ENCODE measurements at places on chromosomes 12 and 14. TPM values are rescaled to one million over a fixed set of nuclear protein-coding genes. Genes with fewer than 3 reads are reported as not detected.

- H3K27ac ChIP-seq: no peak overlapping the region
- H3K4me3 ChIP-seq: no peak overlapping the region
- H3K4me1 ChIP-seq: peaks cover 47% of the 10 kb centered on the region
- DNase-seq: no peak
- no peaks in the 10 kb centered on the region for H3K27me3 ChIP-seq
- H3K36me3 ChIP-seq: no peaks in the 10 kb centered on the region
These were observed 87.4 kb upstream of the SLC38A2 start for GRCh38 chr12:46459861-46460545.

GRCh38 chr12:124389138-124389724 is 94.3 kb downstream of the RFLNA start:
- DNase-seq: no peak
- H3K36me3 ChIP-seq: no peaks in the 10 kb centered on the region
- peak overlapping the region; percentile 99 for H3K27ac ChIP-seq

Gene PRR4
- 19.8 TPM for polyA plus RNA-seq

DNA sequence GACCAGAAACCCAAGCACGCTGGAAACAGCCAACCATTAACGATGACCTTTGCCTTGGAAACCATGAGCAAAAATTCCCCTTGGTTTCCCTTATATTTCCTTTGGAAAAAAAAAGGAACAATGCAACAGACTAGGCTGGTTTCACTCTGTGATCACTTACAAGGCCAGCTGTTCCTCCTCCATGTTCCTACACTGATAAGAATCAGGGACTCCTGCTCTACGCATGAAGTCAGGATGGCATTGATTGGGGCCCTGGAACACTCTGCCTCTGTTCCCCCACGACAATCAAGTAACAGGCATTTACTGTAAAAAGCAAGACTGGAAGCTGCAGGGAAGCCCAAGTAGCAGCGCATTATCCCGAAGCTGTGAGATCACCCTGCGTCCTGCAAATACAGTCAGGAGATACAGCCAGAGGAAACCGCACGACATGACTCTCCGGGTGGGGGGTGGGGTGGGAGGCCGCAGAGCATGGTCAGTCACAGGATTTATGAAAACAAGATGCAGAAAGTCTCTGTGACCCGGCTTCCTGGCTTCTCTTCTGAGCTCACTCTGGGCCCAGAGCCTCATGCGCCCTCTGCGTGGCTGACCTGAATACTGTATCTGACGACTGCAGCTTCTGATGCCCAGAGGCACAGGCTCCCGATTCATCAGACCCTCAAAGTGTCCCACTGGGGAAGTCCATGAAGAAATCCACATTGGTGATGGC is 31.1 kb downstream of the SSH1 start:
- no peak overlapping the region for H3K4me3 ChIP-seq
- DNase-seq: peak; percentile 73
- H3K27me3 ChIP-seq: no peaks in the 10 kb centered on the region
- H3K36me3 ChIP-seq: no peaks in the 10 kb centered on the region
- H3K4me1 ChIP-seq: peaks cover 90% of the 10 kb centered on the region

DNA sequence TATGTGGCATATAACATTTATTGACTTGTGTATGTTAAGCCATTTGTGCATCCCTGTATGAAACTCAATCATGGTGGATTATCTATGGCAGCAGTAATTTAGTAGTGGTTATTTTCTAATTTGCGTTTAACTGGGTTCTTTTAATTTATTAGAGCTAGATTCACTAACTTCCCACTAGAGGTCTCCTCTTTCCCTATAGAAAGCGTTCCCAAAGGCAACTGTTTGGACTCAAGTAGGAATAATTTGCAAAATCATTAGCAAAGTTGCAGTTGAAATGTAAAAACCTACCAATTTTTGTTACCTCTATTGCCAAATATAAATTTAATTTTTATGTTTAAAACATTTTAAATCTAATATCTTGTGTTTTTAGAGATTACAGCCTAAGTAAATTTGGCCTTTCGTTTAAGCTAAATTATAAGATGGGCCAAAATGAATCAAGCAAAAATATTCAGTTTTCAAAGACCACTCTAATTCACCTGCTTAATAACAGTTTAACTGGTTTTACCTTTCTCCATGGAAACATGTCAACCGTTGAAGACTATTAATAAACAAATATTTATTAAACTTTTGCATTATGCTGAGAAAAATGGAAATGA is 6.0 kb downstream of the DMAC2L start:
- no peak for DNase-seq
- H3K27ac ChIP-seq: no peak overlapping the region
- no peaks in the 10 kb centered on the region for H3K27me3 ChIP-seq
- H3K4me3 ChIP-seq: no peak overlapping the region

DNA sequence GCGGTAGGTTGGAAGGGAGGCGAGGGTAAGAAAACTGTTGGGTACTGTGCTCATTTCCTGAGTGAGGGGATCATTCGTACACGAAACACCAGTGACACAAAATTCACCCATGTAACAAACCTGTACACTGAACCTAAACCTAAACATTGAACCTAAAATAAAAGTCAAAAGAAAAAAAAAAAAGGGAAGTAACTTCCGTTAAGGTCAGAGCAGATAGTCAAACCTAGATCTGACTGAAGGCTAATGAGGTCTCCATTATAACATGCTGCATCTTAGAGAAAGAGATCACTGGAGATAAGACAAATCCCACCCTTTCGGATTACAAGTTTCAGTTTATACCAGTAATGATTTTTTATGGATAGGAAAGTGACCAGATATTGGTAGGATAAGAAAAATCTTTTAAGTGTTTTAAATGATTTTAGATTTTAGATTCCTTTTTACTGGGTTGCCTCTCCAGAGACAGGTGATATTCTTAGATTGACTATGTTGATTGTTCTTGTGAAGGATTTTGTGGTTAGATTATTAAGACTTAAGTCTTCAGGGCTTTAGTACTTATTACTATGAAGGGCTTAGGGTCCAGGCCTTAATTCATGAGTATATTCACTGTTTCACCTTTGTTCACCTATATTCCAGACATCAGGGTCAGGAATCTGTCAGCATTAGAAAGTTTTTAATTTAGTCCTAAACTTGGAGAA is 11.2 kb upstream of the NCKAP1L start:
- H3K27me3 ChIP-seq: no peaks in the 10 kb centered on the region
- H3K27ac ChIP-seq: no peak overlapping the region
- DNase-seq: no peak
- no peaks in the 10 kb centered on the region for H3K4me1 ChIP-seq
- H3K36me3 ChIP-seq: no peaks in the 10 kb centered on the region

GRCh38 chr12:113598815-113599406 is 127.2 kb upstream of the LHX5 start:
- no peak overlapping the region for H3K4me3 ChIP-seq
- H3K27me3 ChIP-seq: no peaks in the 10 kb centered on the region
- H3K4me1 ChIP-seq: no peaks in the 10 kb centered on the region
- H3K36me3 ChIP-seq: no peaks in the 10 kb centered on the region
- H3K27ac ChIP-seq: no peak overlapping the region

GRCh38 chr12:2336409-2336829 is 283.6 kb downstream of the CACNA1C start:
- no peak overlapping the region for H3K4me3 ChIP-seq
- H3K27me3 ChIP-seq: no peaks in the 10 kb centered on the region
- no peaks in the 10 kb centered on the region for H3K36me3 ChIP-seq
- H3K4me1 ChIP-seq: peaks cover 4% of the 10 kb centered on the region

DNA sequence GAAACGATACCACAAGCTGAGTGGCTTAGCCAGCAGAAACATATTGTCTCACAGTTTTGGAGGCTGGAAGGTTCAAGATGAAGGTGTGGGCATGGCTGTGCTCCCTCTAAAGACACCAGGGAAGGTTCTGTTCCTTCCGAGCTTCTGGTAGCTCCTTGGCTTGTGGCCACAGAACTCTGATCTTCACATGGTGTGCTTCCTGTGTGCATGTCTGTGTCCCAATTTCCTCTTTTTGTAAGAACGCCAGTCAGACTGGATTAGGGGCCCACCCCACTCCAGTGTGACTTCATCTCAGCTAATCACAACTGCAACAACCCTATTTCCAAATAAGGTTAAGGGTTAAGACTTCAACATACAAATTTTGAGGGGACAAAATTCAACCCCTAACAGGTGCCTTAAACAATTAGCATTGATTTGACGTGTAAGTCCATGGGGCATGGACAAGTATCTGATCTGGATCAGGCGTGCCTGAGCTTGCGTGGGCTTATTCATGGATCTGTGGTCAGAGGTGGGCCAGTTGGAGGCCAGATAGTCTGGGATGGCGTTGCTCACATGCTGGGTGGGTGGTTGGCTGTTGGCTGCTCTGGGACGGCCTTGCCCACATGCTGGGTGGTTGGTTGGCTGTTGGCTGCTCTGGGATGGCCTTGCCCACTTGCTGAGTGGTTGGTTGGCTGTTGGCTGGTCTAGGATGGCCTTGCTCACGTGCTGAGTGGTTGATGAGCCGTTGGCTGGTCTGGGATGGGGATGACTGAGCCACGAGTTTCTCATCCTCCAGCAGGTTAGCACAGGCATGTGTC is 88.5 kb downstream of the LGMN start:
- peak overlapping the region; percentile 87 for H3K27ac ChIP-seq
- DNase-seq: no peak
- H3K4me1 ChIP-seq: peaks cover 6% of the 10 kb centered on the region

Gene TMEM132C
- polyA plus RNA-seq: 32.7 TPM

Gene TMCC3
- 7.0 TPM for polyA plus RNA-seq

DNA sequence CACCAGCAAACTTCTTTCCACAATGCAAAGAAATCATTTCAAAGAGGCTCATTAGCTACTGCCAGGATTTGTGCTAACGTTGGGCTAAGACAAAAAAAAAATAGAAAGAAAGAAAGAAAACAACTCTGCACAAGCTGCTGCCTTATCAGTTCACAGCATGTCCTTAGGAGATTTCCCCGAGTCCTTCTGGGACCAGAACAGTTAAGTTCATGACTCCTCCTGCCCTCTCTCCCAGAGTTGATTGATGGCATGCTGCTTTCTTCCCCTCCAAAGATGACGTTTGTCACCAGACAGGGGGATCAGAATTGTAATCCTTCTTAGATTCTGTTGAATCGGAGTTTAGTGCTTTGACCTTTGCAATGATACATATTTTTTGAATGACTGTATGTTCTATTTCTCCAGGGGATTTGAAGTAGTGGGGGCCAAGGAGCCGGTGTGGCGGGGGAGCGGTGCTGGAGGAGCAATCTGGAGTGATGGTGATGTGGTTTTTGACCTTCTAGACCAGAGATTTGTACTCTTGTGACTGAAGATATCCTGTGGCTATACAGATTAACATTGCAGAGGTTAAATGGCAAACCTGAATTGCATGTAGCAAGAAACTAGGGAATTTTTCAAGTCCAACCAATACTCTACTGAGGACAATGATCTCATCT is 409.2 kb upstream of the TMPO start:
- H3K36me3 ChIP-seq: no peaks in the 10 kb centered on the region
- H3K4me3 ChIP-seq: no peak overlapping the region
- H3K4me1 ChIP-seq: no peaks in the 10 kb centered on the region

DNA sequence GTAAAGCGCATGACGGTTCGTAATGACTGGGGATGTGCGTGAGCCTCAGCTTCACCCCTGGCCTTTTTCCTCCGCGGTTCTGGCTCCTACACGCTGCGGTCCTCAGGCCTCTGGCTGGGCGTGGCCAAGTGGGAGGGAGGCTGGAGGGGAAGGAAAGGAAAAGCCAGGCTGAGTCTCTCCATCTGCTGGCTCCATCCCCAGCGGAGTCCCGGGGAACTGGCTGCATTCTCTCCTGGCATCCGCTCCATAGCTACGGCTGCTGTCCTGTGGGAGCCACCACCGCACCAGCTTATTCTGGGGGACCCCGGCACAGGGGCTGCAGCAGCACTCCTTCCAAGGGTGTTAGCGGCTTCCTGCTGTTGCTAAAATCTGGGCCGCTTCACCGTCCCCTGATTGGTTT is 68.2 kb upstream of the SLC24A4 start:
- H3K36me3 ChIP-seq: no peaks in the 10 kb centered on the region
- H3K27ac ChIP-seq: no peak overlapping the region
- H3K4me3 ChIP-seq: no peak overlapping the region
- peak; percentile 60 for DNase-seq
- H3K27me3 ChIP-seq: peaks cover 55% of the 10 kb centered on the region

- no peaks in the 10 kb centered on the region for H3K36me3 ChIP-seq
- H3K4me1 ChIP-seq: no peaks in the 10 kb centered on the region
These were observed 269.4 kb upstream of the NOVA1 start for GRCh38 chr14:26867171-26867757.

Gene PDE3A
- polyA plus RNA-seq: 8.5 TPM

Gene DNAJC22
- polyA plus RNA-seq: 3.5 TPM

GRCh38 chr12:101792046-101792931 is 38.5 kb downstream of the GNPTAB start:
- no peak overlapping the region for H3K4me3 ChIP-seq
- peaks cover 19% of the 10 kb centered on the region for H3K4me1 ChIP-seq
- no peaks in the 10 kb centered on the region for H3K36me3 ChIP-seq
- no peak overlapping the region for H3K27ac ChIP-seq
- H3K27me3 ChIP-seq: no peaks in the 10 kb centered on the region
- no peak for DNase-seq

DNA sequence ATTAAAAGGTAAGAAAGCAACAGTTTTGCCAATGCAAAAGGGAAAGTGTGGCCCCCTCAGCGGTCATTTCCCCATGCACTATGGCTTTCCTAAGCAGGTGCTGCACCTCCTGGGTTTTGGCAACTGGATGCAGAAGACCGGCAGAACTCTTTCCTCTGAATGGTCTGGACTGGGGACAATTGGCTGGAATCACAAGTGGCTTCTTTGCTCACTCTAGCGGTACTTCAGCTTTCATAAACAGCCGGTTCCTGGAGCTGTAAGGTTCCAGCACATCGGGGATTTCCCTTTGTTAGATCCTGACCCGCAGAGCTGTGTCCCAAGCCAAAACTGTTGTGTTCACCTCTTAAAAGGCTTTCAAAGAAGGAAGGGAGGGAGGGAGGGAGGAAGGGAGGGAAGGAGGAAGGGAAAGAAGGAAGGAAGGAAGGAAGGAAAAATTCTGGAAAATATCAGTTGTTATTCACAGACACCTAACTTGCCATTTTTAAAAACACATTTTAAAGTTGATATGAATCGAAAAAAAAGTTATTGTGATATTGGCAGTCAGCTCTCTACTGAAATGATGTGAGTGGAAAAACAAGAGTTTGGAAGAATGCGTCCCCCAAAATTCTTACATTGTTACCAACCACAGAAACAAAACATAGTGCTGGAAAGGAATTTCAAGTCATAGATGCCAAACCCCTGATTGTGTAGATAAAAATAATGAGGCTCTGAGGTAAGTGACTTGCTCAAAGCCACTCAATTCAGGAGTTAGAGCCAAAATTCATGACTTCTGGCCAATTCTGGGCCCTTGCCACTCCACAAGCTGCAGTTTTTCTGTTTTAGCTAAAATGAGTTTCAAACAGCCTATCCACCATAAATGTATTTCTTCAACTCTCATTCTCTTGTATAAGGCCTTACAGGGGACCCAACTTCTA is 220.6 kb upstream of the HMGA2 start:
- H3K36me3 ChIP-seq: no peaks in the 10 kb centered on the region
- peak; percentile 49 for DNase-seq
- peaks cover 17% of the 10 kb centered on the region for H3K27me3 ChIP-seq
- H3K4me1 ChIP-seq: peaks cover 14% of the 10 kb centered on the region
- peak overlapping the region; percentile 40 for H3K27ac ChIP-seq
- no peak overlapping the region for H3K4me3 ChIP-seq
